NCI-H1436 treated with DMSO at 0.1 percent for 48 hours (cell line): ENCODE measurements at places on chromosomes 3 and 15.

GRCh38 chr3:30343861-30344260 lies 262.5 kb upstream of the TGFBR2 start:
- no peak for DNase-seq

DNA sequence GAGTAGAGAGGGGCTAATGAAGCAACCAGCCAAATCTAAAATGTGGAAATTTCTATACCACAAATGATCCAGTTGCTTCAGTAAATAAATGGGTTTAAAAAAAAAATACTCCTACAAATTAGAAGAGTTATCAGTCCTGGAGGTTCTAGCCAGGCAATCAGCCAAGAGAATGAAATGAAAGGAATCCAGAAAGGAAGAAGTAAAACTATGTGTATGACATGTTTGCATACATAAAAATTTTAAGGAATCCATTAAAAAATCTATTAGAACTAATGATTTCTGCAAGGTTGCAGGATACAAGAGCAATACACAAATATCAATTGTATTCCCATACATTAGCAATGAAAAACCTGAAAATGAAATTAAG lies 9.6 kb downstream of the MESP2 start:
- DNase-seq: no peak

DNA sequence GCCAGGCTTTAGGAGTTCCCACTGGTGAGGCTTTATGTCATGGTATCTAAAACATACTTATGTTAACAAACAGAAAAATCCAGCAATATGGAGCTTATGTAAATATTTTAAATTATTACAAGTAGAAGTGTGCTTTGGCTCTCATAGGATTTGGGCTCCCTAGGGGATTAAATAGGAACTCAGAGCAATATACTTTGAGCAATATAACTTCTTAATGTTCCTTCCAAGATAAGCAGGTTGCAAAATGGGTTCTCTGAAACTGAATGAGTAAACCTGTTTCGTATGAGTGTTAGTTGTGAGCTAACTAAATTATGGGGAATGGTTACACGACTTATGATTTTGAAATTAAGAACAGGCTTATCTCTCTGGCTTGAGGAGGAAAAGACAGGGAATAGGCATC lies 366.1 kb upstream of the ZNF385D start:
- DNase-seq: no peak

GRCh38 chr3:144770915-144771351 lies 799.3 kb downstream of the DIPK2A start:
- no peak for DNase-seq

GRCh38 chr3:78857494-78858111 lies 910.2 kb downstream of the ROBO1 start:
- no peak for DNase-seq

GRCh38 chr3:172334671-172335207 lies 113.5 kb downstream of the GHSR start:
- no peak for DNase-seq

GRCh38 chr3:129950318-129951046 lies 24.0 kb upstream of the TRH start:
- DNase-seq: no peak

DNA sequence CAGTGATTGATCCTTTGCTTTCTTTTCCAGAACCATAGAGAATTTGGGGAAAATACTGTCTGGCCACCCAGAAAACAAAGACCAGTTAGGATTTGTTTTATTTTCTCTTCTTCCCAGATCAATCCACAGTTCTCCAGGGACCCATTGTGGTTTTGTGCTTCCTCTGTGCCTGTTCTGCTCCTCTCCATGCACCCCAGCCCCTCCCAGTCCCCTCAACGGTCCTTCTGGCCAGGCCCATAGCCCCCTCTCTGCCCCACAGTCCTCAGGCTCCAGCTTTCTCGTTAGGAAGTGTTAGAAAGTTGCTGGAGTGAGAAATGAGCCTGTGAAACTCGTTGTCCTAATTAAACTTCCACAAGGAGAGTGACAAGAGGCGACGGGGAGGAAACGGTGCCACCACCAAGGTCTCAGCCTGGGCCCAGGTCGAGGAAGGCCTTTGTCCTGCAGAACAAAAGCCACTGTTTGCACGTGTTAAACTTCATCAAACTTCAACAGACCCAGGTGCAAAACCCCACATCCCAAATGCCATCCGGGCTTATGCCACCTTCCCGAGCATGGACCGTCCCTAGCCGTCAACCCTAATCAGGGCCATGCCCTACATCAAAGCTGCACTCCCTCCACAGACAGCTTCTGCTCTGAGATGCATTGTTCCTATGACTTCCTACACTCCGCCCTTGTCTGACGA lies 18.7 kb upstream of the ALDH1A3 start:
- no peak for DNase-seq
